ENCODE measurements at places on chromosomes 6 and 20.

GRCh38 chr6:133683308-133683580 lies 205.7 kb upstream of the TCF21 start:
- DNase-seq, result no peak

DNA sequence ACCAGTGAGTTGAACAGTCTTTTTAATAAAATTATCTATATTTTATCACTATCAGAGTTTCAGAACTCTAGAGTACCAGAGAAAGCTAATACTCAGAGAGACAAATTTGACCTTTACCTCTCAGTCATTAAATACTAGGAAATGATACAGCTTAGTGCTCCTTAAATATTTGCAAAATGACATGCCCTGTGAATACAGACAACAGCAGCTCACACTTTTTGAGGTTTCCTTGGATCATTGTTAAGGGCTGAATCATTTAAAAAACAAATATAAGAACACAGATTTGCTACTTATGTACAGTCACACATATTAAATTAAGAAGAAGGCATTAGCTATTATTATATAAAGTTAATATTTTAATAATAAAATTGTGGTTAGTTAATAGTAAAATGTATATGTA lies 1158.7 kb upstream of the EYS start:
- peak; percentile 26 for DNase-seq

GRCh38 chr6:85672050-85672449 lies 29.4 kb upstream of the SYNCRIP start:
- DNase-seq, result no peak

DNA sequence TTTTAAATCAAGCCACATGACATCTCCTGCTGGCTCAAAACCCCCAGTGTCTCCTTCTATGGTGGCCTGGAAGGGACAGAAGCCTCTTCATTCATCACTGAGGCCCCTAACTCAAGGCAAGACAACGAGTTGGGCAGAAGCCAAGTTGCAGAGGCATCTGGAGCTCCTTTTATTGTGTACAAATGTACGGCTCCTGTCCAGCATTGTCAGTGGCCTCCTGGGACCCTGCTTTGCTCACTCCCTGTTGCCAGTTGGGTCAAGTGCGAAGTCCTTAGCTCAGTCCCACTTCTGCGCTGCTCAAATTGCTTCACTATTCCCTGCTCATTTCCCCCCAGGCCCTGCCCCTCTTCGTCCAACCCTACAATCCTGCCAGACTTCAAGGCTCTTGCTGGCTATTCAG lies 181.2 kb upstream of the PMEPA1 start:
- DNase-seq, result no peak

DNA sequence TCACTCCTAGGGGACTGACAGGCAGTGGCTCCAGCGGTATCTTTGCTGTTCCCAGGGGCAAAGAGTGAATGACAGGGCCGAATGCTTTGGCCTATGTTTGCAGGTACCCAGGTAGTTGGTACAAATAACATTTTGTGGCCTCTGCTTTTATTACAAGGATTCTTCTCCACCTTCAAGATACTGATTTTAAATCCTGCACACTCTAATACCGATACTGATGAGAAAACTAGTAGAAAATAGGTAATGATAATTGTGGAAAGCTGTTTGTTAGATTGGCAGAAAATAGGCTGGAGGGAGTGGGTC lies 772 bp downstream of the HINT3 start:
- DNase-seq, result no peak

DNA sequence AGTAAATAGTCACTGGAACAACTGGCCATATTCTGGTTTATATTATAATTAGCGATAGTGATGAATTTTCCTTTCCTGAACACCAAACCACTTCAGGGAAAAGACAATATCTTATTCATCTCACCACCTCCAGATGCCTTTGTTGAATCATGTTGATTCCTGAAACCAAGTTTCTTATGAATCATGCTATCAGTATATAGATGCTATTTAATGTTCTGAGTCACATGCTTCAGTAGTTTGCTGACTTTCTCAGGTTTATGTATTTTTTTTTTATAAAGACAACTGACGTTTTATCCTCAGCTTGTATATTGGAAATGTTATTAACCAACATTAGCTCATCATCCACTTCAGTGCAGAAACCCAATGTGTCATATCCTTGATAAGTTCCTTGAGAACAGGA lies 710.2 kb upstream of the POU3F2 start:
- peak; percentile 64 for DNase-seq

GRCh38 chr20:52082612-52083011 lies 109.0 kb downstream of the ZFP64 start:
- DNase-seq, result no peak

DNA sequence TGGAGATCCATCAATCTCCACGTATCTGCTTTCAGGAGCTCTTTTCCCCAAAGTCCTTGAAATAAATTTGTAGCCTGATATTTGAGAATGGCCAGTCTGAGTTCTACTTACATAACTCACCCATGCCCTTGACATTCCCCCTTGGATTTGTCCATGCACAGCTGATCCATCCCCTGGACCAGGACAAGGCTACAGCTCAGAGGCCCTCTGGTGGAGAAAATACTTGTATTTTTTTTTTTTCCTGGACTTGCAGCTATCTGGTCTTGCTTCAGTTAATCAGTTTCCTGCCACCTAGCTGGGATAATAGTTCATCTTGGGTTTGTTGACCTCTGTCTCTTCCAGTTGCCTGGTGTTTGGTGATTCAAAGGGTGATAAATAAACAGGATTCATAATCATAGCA lies 467.6 kb downstream of the DHX35 start:
- DNase-seq, result no peak

DNA sequence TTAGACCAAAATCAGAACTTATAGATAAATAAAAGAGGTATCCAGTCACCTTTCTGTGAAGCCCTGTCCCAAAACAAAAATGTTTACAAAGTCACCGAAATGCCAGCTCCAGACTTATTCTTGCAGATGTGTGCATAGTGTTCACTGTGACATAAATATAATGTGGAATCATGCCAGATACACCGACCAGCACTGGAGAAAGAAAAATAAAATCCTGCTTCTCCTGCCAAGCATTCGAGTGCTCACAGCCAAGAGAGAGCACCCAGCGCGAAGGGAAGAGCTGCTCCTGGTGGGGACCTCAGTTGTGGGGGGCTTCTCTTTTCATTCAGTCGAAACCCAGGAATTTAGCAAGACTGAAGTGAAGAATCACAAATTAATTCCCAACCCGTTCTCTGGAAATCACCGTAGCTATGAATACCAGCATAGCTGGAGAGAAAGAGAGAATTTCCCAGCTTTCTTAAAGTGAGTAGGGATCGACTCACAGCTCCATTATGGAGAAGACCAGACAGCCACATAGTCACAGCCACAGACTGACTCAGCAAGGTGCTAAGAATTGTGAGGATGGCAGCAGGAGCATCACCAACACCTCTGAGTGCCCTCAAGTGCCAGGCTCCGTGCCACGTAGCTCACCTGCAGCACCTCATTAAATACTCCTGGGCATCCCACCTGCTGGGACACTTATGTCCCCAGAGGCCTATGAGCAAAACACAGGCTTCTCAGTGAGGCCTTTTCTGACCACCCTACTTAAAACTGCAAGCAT lies 33.2 kb downstream of the BFSP1 start:
- DNase-seq, result no peak

DNA sequence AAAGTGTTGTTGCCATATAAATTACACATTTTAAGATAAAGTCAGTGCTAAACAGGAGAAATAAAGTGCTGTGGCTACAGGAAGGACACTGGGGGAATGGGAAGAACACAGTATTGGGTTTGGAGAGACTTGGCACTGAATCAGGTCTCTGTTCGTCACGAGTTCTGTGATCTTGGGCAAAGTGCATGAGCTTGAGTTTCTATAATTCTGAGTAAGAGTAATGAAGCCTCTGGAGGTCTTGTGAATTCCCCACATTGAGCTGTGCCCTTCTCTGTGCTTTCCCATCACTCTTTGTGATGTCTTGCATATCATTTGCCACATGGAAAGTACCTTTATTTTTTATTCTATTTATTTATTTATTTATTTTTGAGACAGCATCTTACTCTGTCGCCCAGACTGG lies 16.8 kb upstream of the EEF1A1 start:
- DNase-seq, result no peak

GRCh38 chr20:51042657-51043247 lies 19.8 kb upstream of the KCNG1 start:
- DNase-seq, result no peak

GRCh38 chr6:32968867-32969684 lies 682 bp downstream of the BRD2 start:
- DNase-seq, result peak; percentile 80

GRCh38 chr6:162377735-162378134 lies 349.8 kb downstream of the PRKN start:
- no peak for DNase-seq

DNA sequence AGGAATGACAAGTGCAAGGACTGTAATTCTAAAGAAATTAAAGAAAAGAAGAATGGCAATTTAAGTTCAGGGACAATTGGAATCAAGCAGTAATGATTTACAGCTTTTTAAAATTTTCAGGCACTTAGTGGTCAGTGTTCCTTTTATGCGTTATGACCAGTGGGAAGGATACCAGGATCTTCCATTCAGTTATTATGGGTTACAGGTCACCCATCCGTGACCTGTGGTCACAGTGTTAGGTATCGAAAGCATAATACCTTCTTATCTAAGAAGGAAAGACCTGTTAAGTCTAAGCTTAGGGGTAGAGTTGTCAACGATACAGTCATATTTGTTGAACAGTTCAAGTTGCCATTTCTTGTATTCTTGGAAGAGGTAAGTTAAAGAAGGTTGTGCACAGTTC lies 253.8 kb downstream of the LAMA2 start:
- no peak for DNase-seq

- DNase-seq, result peak; percentile 60
Observed at GRCh38 chr20:13638496-13639149, at the start of gene TASP1. TSS of gene TASP1 (minus strand) at chr20:13638932. CDS start at chr20:13630078, 8,854 bp downstream.

DNA sequence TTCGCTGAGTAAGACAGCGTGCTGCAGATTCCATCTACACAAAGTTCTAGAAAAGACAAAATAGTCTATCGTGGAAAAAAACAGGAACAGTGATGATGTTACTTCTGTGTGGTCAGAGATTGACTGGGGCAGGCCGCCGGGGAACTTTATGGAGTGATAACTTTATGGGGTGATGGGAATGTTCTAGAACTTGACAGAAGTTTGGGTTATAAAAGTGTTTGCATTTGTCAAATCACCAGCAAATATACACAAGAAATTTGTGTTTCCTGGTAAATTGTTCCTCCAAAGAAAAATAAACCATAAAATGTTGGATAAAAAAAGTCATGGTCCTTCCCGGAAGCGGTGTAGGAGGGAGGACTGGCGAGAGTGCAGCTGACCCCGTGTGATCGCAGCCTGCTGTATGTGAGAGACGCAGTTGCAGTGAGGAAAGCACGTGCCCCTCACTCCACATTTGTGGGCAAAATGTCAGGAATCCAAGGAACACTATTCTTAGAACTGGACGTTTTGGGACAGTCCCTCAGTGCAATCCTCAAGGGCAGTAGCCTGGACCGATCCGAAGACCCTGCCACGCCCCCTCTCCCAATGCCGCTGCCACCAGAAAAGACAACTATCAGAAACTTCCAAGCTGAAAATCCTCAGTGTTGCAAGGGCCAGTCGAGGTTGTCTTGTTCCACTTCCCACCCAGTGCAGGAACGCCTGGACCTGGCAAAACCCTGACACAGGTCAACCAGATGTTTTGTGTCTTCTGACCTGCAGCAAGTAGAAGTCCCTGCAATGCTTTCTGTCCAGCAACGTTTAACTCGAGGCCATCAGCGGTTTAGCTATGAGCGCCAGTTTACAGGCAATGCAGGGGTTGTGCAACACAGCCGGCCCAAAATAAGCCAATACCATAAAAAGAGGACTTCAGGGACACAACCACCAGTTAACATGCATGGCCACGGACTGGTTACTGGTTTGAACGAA lies 80.5 kb upstream of the QKI start:
- DNase-seq, result no peak

DNA sequence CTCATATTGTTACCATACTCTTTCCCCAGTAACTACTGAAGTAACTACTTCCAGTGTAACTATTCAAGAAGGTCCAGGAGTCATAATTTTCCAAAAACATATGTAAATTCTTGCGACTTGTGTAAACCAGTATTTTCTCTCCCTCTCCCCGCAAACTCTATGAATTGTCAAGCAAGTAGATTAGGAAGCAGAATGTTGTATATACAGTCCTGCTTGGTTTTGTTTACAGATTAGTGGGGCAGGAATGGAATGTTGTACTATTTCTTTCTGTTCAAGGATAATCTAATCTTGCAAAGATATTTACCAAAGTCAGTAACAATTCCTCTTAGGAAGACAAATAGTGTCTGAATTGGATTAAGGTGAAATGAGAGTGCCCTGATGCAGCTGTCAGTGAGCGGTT lies 234.9 kb upstream of the PLN start:
- no peak for DNase-seq

- DNase-seq, result no peak
Observed at GRCh38 chr6:45430590-45431202, 53.0 kb upstream of the SUPT3H start.

GRCh38 chr6:157898169-157898568 lies 75.1 kb downstream of the SNX9 start:
- no peak for DNase-seq

- DNase-seq, result no peak
Observed at GRCh38 chr6:56605435-56605834, 37.3 kb downstream of the DST start.

GRCh38 chr6:135066397-135066796 lies 11.8 kb upstream of the HBS1L start:
- DNase-seq, result no peak

DNA sequence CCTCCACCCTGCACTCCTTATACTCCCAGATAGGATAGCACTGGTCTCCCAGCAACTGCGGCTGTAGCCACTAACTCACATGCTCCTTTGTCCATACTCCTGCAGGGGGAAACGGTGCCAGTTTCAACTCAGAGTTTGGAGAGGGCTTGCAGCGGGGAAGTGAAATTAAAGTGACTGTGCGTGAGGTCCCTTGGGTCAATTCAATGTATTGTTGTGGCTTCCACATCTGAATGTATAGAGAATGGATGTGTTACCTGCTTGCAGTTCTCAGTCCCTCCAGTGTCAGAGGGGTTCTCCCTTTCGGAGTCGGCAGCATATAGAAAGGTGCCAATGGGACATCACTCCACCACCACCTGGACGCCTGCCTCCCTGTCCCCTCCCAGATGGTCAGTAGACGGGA lies 93.6 kb upstream of the CNKSR3 start:
- DNase-seq, result no peak

All from HS-5 (cell line).